Psoas muscle (tissue), 8 donors: ENCODE measurements at places on chromosomes 4 and X. TPM values are rescaled to one million over a fixed set of nuclear protein-coding genes. Genes with fewer than 3 reads are reported as not detected.

DNA sequence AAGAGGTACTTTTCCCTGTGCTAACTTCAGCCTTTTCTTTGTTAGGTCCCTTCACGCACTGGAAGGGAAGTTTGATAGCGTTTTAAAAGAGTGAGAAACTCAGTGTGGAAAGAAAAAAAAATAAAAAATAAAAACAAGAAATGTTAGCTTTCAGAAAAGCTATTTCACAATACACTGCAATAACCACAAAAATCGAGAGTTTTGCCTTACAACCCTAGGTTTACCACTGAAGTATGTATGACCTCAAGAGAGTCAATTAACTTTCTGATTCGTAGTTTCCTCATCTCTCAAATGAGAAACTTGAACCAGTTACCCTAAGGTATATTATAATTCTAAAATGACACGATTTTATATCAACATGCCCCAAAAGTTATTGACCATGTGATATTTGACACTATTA lies 93.9 kb upstream of the JADE1 start:
- H3K4me3 ChIP-seq: no peak overlapping the region
- no peaks in the 10 kb centered on the region for H3K27me3 ChIP-seq
- DNase-seq: no peak
- H3K4me1 ChIP-seq: no peaks in the 10 kb centered on the region

DNA sequence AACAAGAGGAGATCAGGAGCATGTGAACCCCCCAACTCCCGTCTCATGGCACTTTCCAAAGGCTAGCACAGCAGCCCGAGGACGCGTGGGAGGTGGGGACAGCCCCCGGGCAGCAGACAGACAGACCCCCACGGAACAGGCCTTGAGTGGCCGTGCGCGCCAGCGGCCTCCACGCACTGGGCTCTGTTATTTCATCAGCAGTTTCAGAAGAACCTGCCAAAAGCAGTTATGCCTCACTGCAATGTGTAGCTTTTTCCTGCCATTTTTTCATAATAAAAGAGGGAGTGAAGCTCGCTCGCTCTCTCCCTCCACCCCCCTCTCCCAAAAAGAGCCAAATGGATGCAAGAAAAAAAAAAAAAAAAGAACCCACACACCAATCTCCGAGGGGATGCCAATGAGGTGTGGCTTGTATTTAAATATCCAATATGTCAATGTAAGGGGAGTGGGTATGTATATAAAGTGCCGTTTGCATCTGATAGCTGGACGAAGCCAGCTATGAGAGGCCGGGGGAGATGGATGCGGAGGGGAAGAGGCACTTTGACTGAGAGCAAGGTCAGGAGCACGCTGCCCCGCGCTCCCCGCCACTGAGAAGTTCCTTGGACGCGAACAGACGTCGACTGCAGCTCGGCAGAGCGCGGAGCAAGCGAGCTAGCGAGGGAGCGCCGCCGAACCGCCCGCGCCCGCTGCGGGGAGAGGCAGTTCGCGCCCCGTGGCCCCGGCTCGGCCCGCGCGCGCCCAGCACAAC lies at the start of gene FGF16:
Gene FGF16, plus strand, starts transcription at position 482 of the 745 bp plus-strand sequence. CDS start 286 bp downstream, outside the sequence.
- peak within 1 kb of the TSS; percentile 50 for H3K4me3 ChIP-seq
- H3K36me3 ChIP-seq: no peaks in the 10 kb centered on the region
- H3K27ac ChIP-seq: peak within 1 kb of the TSS; percentile 1
- H3K27me3 ChIP-seq: no peaks in the 10 kb centered on the region
- no peaks in the 10 kb centered on the region for H3K4me1 ChIP-seq

- no peaks in the 10 kb centered on the region for H3K36me3 ChIP-seq
- H3K4me1 ChIP-seq: no peaks in the 10 kb centered on the region
- H3K27ac ChIP-seq: peak overlapping the region; percentile 86
- H3K4me3 ChIP-seq: peak overlapping the region; percentile 73
- no peaks in the 10 kb centered on the region for H3K27me3 ChIP-seq
- peak; percentile 63 for DNase-seq
Measured at GRCh38 chrX:96685210-96686099, 813 bp downstream of the DIAPH2 start.

GRCh38 chrX:37603938-37604409 lies 32.5 kb downstream of the LANCL3 start:
- H3K27me3 ChIP-seq: no peaks in the 10 kb centered on the region
- H3K36me3 ChIP-seq: no peaks in the 10 kb centered on the region
- no peaks in the 10 kb centered on the region for H3K4me1 ChIP-seq
- no peak overlapping the region for H3K27ac ChIP-seq
- DNase-seq: no peak
- H3K4me3 ChIP-seq: no peak overlapping the region

DNA sequence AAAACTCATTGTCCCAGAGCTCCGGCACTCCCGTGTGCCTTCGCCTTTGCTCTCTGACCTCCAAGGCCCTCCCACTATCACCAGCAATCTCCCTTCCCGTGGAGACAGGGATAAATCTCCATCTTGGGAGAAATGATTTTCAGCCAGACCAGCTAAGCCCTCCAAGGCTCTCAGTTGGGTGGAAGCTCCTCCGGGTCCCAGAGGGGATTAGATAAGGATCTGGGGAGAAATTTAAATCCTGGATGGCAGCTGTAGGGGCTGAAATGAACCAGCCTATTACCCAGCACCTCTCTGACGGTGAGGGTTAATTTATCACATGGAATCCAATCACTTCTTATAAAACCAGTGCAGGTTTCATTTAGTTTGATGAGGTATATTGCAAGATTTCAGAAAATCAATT lies 366.2 kb downstream of the FBXW7 start:
- H3K4me3 ChIP-seq: no peak overlapping the region
- H3K27ac ChIP-seq: no peak overlapping the region
- no peaks in the 10 kb centered on the region for H3K36me3 ChIP-seq

DNA sequence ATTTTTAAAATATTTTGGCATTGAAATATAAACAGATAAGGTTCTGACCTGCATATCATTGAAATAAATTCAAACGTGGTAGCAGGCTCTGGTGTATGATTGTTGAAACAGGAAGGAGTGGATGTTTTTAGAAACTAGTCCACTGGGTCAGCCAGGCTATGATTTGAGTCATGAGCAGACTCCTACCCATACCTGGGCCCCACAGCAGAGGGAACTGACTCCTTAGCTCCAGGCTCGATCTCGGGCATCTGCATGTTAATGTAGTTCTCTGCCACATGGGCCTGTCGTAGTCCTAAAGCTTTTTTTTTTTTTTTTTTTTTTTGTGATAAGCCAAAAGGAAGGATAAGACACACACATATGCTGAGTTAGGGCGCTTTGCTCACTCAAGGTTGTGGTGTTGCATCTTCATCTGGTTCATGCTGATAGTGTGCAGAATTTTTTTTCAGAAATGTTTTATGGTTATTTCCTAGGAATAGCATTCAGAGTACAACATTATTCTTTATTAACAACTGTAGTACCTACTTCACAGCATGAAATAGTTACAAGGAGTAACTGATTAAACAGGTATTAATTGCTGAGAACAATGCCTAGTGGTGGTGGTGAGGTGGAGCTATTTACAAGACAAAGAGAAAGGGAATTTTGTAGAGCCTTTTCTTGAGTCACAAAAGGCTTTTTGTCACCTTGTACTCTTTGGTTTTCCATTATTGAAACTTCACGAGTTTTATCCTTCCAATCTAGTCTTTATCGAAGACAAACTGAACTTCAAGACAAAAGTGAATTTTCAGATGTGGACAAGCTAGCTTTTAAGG lies 27.3 kb downstream of the OFD1 start:
- H3K36me3 ChIP-seq: peaks cover 83% of the 10 kb centered on the region
- no peak overlapping the region for H3K27ac ChIP-seq
- no peaks in the 10 kb centered on the region for H3K4me1 ChIP-seq
- H3K4me3 ChIP-seq: no peak overlapping the region
- H3K27me3 ChIP-seq: no peaks in the 10 kb centered on the region

The BMP15 gene
- total RNA-seq: not detected

DNA sequence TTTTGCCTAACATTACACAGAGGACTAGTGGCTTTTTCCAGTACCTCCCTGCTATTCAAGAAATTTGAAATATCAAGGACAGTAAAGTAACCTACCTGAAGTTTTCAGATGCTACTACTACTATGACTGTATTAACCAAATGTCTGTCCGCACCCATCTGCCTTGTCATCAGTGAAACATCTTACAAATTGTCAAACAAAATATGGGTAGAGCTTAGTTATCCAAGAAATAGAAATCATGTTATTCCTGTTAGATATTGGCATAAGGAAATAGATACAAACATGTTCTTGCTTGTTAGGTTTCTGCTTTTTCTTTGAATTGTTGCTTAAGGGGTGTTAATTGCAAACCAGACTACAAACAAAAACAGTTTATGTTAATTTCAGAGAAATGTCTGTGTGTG lies 63.9 kb downstream of the PLS3 start:
- peaks cover 4% of the 10 kb centered on the region for H3K36me3 ChIP-seq
- no peak overlapping the region for H3K4me3 ChIP-seq
- no peaks in the 10 kb centered on the region for H3K4me1 ChIP-seq
- DNase-seq: no peak
- H3K27me3 ChIP-seq: no peaks in the 10 kb centered on the region
- no peak overlapping the region for H3K27ac ChIP-seq

The GAGE12G gene
- total RNA-seq: not detected

DNA sequence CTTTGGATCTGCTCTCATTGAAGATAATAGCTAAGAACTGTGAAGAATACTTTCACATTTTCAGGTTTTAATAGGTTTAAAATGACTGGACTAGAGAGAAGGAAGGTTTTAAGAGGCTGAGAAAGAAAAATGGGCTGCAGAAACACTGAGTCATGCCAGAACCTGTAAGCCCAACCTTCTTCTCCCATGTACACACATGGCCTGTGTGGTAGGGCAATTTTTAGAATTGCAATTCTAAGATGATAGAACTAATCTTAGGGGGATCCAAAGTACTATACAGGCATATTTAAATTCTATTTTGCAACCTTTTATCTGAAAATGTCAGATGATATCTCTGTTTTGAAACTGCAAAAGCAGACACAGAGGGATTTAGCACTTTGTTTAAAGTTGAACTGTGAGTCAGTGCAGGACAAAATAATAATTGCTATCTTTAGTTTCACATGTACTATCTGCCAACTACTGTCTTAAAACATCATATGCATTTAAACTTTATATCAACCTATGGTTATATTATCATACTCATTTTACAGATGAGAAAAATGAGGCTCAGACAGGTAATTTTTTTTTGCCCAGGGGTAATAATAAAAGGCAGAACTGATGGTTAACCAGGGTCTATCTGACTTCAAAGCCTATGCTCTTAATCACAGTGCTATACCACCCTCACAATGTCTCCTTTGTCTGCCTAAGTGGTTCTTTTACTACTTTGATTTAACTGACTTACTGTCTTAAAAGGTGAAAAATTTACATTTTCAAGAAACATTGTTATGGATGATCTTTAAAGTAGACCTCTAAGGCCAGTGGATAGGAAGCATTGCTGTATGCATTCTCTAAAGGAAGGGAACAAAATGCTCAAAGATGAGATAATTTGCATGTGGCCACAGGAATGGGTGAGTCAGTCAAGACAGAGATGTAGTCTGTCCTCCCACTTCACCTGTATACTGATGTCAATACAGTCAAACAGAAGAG lies 4.3 kb downstream of the TMPRSS11E start:
- DNase-seq: no peak
- H3K27ac ChIP-seq: no peak overlapping the region
- no peaks in the 10 kb centered on the region for H3K36me3 ChIP-seq

GRCh38 chrX:139936259-139936658 lies 3.4 kb upstream of the ATP11C start:
- H3K27ac ChIP-seq: no peak overlapping the region
- no peak for DNase-seq
- H3K4me1 ChIP-seq: no peaks in the 10 kb centered on the region
- H3K36me3 ChIP-seq: no peaks in the 10 kb centered on the region
- H3K27me3 ChIP-seq: no peaks in the 10 kb centered on the region
- H3K4me3 ChIP-seq: no peak overlapping the region

DNA sequence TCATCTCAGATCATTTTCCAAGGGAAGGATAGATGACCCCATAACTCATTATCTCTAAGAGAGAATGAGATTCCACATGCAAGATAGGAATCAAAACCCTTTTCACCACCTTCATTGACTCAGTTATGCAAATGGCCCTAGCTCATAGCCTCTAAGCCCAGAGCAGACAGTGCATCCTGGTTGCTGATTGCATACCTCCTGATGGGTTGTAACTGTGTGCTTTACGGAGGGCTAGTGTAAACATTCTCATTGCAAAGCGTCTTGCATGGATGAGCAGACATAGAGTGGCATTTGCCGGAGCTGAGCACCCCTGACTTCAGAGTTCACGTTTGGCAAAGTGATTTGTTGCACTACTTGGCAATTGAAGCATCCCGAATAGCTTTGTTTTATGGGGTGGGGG lies 151.0 kb downstream of the VCX3A start:
- no peaks in the 10 kb centered on the region for H3K36me3 ChIP-seq
- no peak overlapping the region for H3K4me3 ChIP-seq
- H3K27ac ChIP-seq: no peak overlapping the region
- H3K4me1 ChIP-seq: no peaks in the 10 kb centered on the region

The MAGED2 gene
- 31.9 TPM for total RNA-seq

DNA sequence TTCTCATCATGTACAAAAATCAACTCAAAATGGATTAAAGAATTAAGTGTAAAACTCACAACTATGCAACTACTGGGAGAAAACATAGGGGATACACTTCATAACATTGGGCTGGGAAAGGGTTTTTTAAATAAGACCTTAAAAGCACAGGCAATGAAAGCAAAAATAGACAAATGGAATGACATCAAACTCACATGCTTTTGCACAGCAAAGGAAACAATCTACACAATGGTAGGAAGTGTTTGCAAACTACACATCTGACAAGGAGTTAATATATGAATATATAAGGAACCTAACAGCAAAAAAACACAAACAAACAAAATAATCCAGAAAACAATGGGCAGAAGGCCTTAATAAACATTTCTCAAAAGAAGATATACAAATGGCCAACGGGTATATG lies 57.9 kb downstream of the FREM3 start:
- no peak overlapping the region for H3K27ac ChIP-seq
- DNase-seq: no peak
- no peak overlapping the region for H3K4me3 ChIP-seq
- H3K4me1 ChIP-seq: no peaks in the 10 kb centered on the region
- no peaks in the 10 kb centered on the region for H3K27me3 ChIP-seq
- H3K36me3 ChIP-seq: no peaks in the 10 kb centered on the region

GRCh38 chrX:150536455-150537116 lies 31.8 kb upstream of the MTM1 start:
- no peak overlapping the region for H3K27ac ChIP-seq
- no peaks in the 10 kb centered on the region for H3K36me3 ChIP-seq
- no peaks in the 10 kb centered on the region for H3K4me1 ChIP-seq
- no peak overlapping the region for H3K4me3 ChIP-seq
- DNase-seq: no peak

DNA sequence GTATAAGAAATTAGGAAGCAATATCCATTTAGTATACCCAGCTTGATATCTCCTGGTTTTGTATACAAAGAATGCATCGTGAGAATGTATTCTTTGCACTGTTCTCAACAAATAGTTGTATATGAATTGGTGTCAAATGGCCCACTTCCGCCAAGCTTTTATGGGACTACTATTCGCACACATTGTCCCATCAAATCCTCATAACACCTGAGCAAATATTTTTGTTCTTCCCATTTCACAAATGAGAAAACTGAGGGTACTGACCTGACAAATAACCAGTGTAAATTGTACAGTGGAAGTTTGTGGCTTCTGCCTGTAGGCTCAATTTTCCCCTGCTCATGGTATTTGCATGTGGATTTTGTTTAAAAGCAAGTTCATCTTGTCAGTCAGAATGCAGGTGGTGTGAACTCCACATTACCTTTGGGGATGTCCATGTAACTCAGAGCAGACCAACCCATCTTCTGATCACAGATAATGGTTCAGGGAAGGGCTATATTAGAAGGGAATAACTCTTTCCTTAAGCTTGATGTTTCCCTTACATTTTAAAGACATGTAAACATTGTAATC lies 51.5 kb upstream of the FAM241A start:
- no peak overlapping the region for H3K4me3 ChIP-seq
- no peaks in the 10 kb centered on the region for H3K27me3 ChIP-seq
- H3K4me1 ChIP-seq: no peaks in the 10 kb centered on the region
- DNase-seq: no peak
